Renal cortical epithelial cell (primary cell): ENCODE measurements at places on chromosomes 6 and 20.

DNA sequence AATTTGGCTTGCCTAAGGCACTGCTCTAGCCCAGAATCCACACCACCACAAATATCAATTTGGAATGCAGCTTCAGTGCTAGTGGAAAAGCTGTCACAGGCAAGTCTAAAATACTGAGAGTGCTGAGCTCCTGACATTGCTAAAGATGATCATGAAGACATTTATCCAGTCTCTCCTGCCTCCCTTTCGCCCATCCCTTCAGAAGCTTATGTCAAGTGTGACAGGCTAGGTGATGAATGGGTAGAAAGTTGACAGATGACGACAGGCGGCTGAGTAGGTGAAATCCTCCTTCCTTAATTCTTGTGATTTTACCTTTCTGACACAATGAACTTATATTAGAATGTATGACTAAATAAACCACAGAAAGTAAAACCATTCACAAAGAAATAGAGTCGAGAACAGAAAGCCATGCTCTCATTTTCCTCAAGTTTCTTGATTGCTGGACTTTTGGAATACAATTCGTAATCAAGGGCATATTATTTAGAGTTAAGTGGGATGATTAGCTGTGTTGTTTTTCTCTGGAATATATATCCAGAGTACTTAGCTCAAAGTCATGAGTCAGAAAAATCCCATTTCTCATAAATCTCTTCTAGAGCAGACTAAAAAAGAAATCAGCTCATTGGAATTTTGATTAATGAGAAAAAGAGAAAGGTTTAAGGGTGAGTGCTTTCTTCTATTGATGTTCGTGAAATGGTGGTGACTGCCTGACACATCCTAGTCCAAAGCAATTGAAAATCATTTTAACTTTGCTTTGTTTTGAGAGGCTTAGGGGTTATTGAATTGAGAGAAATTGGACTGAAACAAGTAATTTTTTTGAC, 1228.2 kb upstream of the CITED2 start:
- peak; percentile 12 for DNase-seq

DNA sequence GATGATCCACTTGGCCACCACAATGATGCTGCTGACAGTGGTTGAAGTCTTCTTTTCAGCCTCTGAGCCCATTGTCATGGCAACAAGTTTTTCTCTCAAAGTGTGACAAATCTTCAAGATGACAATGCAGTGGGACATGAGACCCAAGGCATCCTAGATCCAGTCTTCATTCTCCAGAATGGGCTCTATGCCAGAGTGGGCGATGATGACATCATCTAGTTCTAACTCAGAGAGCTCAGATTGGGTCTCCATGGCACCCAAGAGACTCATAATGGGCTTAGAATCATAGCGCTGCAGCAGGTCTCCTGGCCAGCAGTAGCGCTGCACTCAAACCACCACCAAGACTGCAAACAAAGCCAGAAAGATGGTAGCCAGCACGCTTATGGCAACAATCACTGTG, 973.6 kb downstream of the EYS start:
- DNase-seq = no peak

- DNase-seq = peak; percentile 64
Observed at GRCh38 chr6:162151021-162151665, 576.4 kb downstream of the PRKN start.

- DNase-seq = no peak
Observed at GRCh38 chr6:97047473-97048201, 123.1 kb downstream of the KLHL32 start.

DNA sequence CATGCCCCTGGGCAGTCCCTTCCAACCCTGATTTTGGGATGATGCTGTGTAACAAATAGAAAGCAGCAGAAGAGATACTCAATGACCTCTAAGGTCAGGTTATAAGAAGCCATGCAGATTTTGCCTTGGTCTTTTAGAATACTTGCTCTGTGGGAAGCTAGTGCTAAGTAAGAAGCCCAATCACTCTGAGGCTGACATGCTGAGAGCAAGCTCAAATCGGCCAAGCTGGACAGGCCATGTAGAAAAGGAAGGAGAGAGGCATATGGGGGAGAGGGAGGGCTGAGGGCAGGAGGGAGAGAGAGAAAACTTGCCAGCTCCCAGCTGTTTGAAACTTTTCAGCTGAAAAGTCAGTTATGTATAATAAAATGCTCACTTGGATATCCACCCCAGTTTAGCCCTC, 1021.6 kb upstream of the MAP3K7 start:
- no peak for DNase-seq

DNA sequence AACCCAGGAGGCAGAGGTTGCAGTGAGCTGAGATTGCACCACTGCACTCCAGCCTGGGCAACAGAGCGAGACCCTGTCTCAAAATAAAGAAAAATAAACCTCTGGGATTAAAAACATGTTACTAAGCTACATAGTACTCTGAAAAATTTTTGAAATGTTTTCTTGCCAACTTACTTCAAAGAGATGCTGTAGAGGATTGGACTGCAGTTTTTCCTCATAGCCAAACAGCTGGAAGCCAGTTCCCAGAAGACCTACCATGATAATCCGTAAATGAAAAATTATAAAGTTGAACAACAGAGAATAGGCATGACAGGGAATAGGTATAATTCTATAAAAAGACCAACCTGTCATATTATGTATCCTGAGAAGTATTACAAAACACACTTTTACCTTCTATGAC, 48.0 kb downstream of the RARS2 start:
- no peak for DNase-seq

- DNase-seq = no peak
Observed at GRCh38 chr20:2825761-2826160, 9.6 kb downstream of the TMEM239 start.

DNA sequence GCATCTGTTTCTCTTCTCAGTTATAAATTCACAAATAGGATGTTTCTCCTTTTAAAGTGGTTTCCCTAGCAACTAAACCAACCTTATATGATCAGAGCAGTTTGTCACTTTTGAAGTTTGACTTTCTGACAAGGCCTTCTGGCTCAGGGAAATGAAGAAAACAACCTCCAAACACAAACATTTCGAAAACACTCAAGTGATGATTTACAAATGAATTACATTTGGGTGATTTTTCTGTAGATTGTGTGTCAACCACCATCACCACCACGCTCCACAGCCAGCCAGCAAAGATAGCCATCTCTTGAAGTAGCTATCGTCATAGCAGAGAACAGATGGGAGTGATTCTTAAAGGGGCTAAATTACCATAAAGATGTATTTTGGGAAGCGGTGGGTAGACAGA, 16.5 kb upstream of the MLIP start:
- DNase-seq = no peak

GRCh38 chr6:112827793-112828192, 480.7 kb downstream of the RFPL4B start:
- DNase-seq = no peak
